ENCODE measurements at places on chromosomes 4 and X.

GRCh38 chr4:99215521-99215920 lies 3.5 kb downstream of the ADH6 start:
- DNase-seq, result no peak

DNA sequence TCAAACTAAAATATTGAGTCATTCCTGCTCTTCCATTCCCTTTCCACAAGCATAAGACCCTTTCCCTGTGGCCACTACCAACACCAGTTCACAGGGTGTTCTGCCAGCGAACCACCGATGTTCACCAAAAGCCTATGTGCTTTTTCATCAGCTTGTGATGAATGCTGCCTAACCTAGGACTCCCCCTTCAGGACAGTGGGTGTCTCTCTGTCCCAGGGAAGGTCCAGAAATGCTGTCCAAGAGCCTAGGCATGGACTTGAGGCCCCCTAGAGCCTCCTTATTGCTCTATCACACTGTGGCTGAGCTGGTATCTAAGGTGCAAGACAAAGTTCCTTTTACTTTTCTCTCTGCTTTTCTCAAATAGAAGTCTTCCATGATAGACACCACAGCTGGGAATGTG lies 1015.6 kb downstream of the PCDH19 start:
- no peak for DNase-seq

DNA sequence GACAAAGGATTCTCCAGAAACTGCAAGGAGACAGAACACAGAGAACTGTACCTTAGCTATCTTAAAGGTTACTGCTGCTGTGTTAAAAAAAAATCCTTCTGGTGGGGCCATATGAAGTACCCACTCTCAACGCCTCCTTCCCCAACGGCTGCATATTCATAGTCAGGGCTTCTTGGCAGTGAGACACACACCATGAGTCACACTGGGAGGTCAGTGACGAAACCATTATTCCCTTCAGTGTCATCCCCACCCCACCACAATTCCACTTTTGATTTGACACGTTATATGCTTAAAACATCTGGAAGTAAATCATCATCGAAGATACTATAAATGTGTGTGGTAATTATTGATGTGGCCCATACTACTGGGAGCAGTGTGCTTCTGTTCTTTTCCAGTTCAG lies 271.5 kb downstream of the LDB2 start:
- DNase-seq, result peak; percentile 3

GRCh38 chrX:70479922-70480659 lies 35.5 kb downstream of the DLG3 start:
- peak; percentile 73 for DNase-seq

- DNase-seq, result no peak
Observed at GRCh38 chr4:134888156-134888555, 686.6 kb upstream of the PABPC4L start.
